ENCODE measurements at places on chromosomes 3 and 15.

DNA sequence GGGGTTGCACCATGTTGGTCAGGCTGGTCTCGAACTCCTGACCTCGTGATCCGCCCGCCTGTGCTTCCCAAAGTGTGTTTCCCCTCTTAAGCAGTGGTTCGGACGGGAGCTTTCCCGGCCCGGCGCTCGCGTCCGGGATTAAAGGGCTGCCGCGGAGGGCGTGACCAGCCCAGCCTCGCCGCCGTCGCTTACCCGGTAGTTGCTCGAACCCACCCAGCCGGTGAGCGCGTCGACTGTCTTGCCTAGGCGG, 513 bp downstream of the CLASP2 start:
- no peak for DNase-seq

- no peak for DNase-seq
Observed at GRCh38 chr3:37453393-37454389, 279.3 kb upstream of the LRRFIP2 start.

GRCh38 chr3:81998139-81998755, 236.8 kb upstream of the GBE1 start:
- DNase-seq: no peak

- DNase-seq: no peak
Observed at GRCh38 chr3:10462641-10463532, 42.5 kb downstream of the ATP2B2 start.

- no peak for DNase-seq
Observed at GRCh38 chr15:47383102-47383501, 334.2 kb upstream of the SEMA6D start.

DNA sequence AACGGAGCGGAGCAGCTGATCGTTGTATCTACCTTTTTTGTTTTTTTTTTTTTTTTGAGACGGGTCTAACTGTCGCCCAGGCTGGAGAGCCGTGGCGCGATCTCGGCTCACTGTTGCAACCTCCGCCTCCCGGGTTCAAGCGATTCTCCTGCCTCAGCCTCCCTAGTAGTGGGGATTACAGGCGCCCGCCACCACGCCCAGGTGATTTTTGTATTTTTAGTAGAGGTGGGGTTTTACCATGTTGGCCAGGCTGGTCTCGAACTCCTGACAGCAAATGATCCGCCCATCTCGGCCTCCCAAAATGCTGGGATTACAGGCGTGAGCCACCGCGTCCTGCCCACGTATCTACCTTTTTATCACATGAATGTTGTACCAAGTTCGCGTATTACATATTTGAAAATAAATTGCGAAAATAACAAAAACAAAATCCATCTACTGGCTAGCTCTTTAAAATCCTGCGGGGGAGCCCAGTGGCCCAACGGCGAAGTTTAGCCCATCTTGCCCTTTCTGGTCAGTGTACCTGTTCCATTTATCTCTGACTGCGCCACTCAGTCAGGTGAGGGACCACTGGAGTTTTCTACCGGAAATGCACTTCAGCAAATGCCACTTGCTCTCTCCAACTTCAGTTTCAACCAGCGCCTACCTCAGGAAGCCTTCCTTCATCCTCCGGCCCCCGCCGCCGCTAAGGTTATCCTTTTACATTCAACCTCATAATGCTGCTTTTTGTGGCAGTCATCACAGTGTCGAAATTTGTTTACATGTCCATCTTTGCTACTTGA, 1.2 kb upstream of the EIF3J start:
- DNase-seq: no peak

DNA sequence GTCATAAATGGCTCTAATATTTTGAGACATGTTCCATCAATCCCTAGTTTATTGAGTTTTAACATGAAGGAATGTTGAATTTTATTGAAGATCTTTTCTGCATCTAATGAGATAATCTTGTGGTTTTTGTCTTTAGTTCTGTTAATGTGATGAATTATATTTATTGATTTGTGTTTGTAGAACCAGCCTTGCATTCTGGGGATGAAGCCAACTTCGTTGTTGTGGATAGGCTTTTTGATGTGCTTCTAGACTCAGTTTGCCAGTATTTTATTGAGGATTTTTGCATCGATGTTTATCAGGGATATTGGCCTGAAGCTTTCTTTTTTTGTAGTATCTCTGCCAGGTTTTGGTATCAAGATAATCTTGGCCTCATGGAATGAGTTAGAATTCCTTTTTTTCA, 72.0 kb upstream of the CD96 start:
- DNase-seq: no peak

DNA sequence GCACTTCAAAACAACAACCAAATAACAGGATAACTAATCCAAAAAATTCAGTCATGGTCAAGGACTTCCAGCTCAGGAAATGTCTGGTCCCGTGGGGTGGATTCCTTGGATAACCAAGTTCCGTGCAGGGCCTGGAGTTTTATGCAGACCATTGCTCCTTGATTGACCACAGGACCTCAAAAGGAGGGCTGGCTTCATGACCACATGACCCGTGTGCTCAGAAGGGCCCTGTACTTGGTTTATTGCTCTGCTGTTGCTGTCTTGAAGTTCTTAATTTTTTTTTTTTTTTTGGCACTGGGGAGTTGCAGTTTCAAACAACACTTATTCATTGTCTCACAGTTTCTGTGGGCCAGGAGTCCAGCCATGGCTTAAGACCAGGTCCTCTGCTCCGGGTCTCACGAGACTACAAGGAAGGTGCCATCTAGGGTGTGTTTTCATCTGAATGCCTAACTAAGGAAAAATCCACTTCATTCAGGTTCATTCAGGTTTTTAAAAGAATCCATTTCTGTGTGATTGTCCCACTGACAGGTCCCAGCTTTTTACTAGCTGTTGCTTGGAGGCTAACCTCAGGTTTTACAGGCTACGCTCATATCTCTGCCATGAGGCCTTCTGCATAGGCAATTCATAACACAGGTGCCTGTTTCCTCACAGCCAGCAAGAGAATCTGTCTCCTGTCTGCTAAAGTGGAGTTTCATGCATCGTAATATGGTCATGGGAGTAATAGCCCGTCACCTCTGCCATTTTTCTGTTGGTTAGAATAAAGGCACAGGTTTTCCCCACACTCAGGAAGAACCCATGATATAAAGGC, 65.3 kb downstream of the FLNB start:
- DNase-seq: no peak

- no peak for DNase-seq
Observed at GRCh38 chr15:63822580-63822979, 11.2 kb downstream of the HERC1 start.

DNA sequence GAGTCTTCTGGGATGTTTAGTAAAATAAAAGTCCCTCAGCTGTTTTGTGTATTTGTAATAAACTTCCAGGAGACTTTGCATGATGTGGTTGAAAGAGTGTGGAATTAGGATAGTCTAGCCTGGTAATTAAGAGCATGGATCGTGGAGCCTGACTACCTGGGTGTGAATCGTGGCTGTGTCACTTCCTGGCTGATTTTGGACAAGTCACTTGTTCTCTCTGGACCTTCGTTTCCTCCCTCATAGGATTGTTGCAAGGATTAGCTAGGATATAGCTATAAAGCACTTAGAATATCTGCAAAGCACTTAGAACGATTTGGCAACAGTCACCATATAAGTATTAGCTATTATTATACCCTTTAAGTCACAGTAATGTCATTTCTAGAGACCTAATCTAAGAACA, 40.2 kb downstream of the SLMAP start:
- DNase-seq: no peak

- no peak for DNase-seq
Observed at GRCh38 chr3:110456438-110457138, 615.0 kb upstream of the NECTIN3 start.

GRCh38 chr3:32596909-32597369, 26.3 kb upstream of the DYNC1LI1 start:
- DNase-seq: no peak

DNA sequence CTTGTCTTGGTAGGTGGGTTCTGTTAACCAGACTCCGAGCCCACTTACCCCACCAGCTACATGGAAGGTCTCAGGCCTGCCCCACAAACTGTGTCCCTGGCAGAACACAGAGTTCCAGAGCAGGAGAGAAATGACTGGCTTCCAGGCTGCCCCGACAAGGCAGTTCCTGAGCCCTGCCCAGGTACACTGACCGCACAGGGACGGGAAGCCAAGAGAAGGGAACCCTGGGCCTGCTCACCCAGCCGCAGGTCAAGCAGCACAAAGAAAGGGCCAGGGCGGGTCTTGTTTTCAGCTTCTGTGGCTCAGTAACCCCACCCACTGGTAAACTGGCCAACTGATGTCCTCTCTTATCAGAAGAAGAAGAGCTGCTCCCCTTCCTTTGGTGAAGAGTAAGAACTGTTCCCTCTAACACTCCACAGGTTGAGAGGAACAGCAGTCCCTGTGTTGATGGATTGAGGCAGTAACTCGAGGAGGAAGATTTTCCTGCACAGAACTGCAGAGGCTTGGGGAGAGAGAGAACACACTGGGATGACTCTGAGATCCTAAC, 68.4 kb downstream of the CRTC3 start:
- no peak for DNase-seq

- DNase-seq: no peak
Observed at GRCh38 chr3:17836092-17836491, 93.7 kb upstream of the TBC1D5 start.

- DNase-seq: no peak
Observed at GRCh38 chr3:113585720-113586119, 53.4 kb downstream of the SIDT1 start.

GRCh38 chr3:195555110-195555509, 12.0 kb upstream of the PPP1R2 start:
- no peak for DNase-seq

GRCh38 chr3:149120051-149120972, 9.1 kb upstream of the HPS3 start:
- no peak for DNase-seq

DNA sequence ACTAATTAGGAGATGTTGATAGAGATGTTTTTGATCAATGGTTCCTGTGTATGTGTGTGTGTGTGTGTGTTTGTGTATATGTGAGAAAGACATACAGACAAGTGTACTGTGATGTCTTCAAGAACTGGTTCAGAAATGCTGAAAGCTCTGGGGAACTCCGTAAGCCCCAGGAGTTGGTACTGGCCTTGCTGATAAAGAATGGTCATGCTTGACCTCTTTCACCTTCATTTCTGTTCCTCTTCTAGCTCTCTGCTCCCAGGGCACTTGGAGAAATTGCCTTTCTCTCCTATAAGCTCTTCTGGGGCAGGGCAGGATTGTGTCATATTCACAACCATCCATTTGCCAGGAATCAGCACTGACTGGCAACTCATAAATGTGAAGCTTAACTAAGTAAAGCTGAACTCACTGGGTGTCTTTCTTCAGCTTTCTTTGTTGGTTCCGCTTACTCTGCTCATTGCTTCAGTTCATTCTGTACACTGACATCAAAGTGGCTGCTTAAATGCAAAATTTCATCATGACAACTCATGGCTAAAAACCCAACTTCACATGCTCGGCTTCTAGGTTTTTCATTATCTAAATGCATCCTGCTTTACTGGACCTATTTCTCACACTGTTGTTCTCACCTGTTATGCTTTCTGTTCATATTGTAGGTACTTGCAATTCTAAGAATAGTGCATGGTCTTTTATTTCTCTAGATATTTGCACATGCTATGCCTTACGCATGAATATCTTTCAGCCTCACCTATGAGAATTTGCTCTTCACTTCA, 162.1 kb upstream of the LYSMD4 start:
- DNase-seq: no peak

GRCh38 chr3:183478501-183478900, 50.1 kb upstream of the MCF2L2 start:
- DNase-seq: no peak

GRCh38 chr3:169790687-169791429, 17.7 kb downstream of the MYNN start:
- no peak for DNase-seq

DNA sequence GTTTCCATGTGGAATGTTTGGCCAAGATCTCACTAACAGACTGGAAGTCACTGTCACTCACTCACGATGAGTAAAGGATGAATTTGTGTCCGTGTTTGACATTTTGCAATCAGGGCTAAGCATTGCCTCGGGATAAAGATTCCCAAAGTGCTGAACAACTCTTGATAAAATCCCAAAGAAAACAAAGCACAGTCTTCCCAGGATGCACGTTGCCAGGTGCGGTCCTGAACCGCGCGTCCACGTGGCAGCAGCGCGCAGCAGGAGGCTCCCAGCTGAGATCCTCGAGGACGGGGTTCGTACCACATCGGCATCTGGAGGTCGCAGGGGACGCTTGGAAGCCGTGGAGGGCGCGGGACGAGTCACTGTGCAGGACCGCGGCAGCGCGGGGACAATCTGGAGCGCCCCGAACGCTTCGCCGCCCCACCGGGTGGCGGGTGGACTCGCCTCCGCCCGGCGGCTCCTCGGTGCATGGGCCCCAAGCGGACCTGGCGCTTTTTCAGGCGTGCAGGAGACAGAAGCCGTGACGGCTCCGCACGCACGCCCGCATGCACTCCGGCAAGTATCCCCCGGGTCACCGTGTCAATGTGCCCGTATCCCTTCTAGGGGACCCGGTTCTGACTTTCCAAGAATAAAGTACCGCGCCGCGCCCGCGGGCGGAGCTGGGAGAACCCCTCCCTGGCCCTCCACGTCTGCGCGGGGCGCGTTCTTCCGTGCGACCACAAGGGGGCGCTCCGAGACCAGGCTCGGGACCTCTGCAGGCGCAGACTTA, 17.7 kb downstream of the CPN2 start:
- DNase-seq: peak; percentile 84

GRCh38 chr3:65641045-65641444, 397.7 kb downstream of the MAGI1 start:
- no peak for DNase-seq

- no peak for DNase-seq
Observed at GRCh38 chr3:162738784-162739183, 1242.2 kb downstream of the OTOL1 start.

GRCh38 chr15:85702321-85703101, 92.2 kb downstream of the KLHL25 start:
- no peak for DNase-seq

DNA sequence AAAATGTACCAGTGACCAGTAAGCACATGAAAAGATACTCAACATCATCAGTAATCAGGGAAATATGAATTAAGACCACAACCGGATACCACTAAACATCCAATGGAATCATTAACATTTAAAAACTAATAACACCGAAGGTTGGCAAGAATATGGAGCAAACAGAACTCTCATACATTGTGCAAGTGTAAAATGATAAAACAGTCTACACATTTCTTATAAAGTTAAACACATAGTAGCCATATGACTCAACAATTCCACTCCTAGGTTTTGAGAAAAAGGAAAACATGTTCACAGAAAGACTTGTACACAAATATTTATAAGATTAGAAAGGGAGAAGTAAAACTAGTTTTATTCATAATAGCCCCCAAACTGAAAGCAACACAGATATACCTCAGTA, 60.3 kb upstream of the SLCO2A1 start:
- DNase-seq: no peak
